ENCODE measurements at places on chromosomes 11 and 22.
A peak's percentile ranks its signal among the peaks of the same experiment; 100 is the strongest.

GRCh38 chr11:122672892-122673291, 17.4 kb downstream of the UBASH3B start:
- no peak for DNase-seq

- peak; percentile 56 for DNase-seq
These were observed 50.3 kb downstream of the LARGE1 start for GRCh38 chr22:33869946-33870345.

GRCh38 chr11:130340671-130341319, 26.1 kb upstream of the ZBTB44 start:
- no peak for DNase-seq

DNA sequence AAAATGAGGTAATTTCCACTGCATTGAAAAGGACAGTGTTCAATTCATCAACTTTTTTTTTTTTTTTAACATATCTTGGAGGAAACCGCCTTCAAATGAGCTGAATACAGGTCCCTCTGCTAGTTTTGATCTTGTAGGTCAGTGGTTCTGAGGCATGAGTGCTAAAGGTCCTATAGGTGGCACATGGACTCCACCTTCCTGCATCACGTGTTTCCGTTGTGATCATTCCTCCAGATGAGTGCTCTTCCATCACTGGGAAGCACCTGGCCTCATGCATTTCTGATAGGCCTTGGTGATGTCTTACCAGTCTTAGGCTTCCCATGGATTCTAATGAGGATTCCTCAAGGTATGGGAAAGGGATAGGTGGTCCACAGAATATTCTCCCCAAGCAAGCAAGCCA, 37.8 kb downstream of the FDX1 start:
- no peak for DNase-seq

DNA sequence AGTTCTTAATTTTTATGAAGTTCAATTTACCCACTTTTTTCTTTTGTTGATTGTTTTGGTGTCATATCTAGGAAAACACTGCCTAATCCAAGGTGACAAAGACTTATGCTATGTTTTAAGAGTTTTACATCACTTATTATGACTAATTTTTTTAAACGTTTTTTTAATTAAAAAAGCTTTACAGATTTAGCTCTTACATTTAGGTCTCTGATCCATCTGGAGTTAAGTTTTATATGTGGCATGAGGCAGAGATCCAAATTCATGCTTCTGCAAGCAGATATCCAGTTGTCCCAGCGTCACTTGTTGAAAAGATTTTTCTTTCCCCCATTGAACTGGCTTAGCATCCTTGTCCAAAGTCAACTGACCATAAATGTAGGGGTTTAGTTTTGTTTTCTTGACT, 72.6 kb downstream of the PACSIN2 start:
- DNase-seq: no peak
